LHCN-M2 (cell line): ENCODE measurements at places on chromosomes 16 and 17.
A peak's percentile ranks its signal among the peaks of the same experiment; 100 is the strongest.

GRCh38 chr16:78142788-78143187 is 43.3 kb downstream of the WWOX start:
- DNase-seq: peak; percentile 42

DNA sequence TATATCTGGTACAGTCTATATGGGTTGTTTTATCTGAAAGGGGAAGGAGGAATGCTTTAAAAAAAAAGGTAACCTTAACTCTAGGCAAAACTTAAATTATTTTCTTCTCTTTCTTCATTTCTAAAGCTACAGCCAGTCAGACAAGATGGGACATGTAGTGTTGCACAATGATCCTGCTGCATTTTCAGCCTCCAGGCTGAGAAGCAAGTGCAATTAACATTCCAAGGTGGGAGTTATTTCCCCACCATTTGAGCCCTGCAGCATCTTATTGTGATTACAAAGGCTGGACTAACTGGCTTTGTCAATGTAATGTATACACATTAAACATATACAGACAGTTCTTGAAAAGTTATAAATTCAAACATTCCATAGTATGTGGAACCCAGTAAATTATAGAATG is 22.6 kb upstream of the NF1 start:
- DNase-seq: no peak

DNA sequence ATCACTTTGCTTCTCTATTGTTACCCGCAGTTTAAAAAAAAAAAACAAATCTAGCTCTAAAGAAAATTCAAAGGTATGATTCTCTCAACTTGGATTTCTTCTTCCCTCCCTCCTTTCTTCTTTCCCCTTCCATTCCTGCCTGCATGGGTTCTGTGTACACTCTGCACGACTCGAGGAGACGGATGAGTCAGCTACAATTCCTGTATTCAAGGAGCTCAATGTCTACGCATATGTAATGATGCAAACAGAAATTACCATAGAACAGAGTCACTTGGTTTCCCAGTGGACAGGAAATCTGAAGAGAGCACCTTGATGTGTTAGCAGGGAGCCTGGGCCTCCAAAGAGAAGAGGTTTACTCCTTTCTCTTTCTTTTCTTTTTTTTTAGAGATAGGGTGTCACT is 92.3 kb downstream of the VPS53 start:
- no peak for DNase-seq

- no peak for DNase-seq
Measured at GRCh38 chr16:79042886-79043285, 557.7 kb downstream of the MAF start.

- no peak for DNase-seq
Measured at GRCh38 chr16:2092256-2092620, 43.5 kb downstream of the PKD1 start.

- DNase-seq: no peak
Measured at GRCh38 chr16:81457326-81458133, 12.9 kb downstream of the CMIP start.

- DNase-seq: no peak
Measured at GRCh38 chr17:27353033-27353460, 59.1 kb downstream of the WSB1 start.

DNA sequence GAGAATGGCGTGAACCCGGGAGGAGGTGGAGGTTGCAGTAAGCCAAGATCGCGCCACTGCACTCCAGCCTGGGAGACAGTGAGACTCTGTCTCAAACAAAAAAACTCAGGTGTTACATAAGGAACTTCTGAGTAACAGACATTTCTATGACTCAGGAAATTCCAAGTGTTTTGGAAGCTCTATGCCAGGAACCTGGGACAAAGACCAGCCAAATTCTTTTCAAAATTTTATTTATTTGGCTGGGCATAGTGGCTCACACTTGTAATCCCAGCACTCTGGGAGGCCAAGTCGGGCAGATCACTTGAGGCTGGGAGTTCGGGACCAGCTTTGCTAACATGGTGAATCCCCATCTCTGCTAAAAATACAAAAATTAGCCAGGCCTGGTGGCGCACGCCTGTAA is 5.2 kb upstream of the SH2B1 start:
- DNase-seq: no peak

GRCh38 chr17:7651097-7651664 is 455 bp downstream of the ATP1B2 start:
- DNase-seq: no peak

GRCh38 chr17:57463103-57463885 is 207.0 kb downstream of the MSI2 start:
- DNase-seq: peak; percentile 93

DNA sequence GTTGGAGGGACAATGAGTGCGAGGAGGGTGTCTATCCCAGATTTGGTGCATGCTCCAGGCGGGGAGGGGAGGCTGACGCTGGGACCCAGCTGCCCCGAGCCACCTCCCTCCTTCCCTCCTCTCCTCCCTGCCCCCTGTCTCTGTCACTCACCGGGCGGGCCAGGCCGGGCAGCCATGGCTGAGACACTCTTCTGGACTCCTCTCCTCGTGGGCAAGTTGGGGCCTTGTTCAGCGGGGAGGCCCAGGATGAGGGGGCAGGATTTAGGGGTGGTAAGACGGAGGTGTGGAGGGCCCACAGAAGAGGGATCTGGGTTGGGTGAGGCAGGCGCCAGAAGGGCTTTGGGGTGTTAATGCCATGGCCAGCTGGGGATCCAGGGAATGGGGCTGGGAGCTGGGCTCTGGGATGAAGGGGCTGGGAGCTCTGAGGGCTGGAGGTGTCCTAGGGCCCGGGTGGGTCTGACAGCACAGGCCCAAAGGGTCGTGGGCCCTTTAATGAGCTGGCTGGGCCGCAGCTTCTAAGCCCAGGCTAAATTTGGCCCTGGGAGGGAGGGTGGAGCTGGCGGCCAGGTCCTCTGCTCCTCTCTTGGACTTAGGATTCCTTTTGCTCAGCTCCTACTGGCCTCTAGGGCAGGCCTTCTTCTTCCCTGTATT is at the start of gene SGCA:
Gene SGCA (plus strand): TSS at position 139 of the 651 bp plus-strand sequence. CDS start 36 bp downstream, at position 175.
- peak; percentile 79 for DNase-seq

- DNase-seq: peak; percentile 14
Measured at GRCh38 chr17:31211352-31212012, 85.6 kb downstream of the OMG start.

DNA sequence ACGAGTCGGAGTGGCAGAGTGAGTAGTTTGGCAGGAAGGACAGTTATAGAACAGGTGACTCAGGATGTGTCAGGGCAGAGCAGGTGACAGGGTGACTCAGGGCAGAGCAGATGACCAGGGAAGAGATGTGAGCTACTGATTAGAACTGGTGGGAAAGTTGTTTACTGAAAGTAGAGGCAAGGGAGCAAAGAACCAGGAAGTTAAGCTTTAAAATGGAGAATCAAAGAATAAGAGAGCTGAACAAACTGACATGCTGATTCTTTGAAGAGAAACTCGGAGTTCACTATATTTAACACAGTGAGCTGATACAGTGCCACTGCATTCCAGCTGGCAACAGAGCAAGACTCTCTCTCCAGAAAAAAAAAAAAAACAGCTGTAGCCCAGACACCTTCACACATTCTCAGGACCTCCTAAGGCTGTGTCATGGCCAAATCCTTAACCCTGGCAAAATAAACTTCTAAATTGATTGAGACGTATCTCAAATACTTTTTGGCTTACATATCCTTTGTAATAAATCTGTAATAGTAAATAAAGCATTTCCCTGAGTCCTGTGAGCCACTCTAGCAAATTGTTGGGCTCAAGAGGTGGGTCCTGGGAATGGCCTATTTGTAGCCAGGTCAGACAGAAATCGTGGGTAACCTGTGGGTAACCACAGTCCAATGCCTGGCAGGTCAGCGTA is 12.3 kb upstream of the UBE2I start:
- DNase-seq: peak; percentile 93
